Activated CD4-positive, alpha-beta T cell treated with anti-CD3 and anti-CD28 coated beads, Interleukin-2, amount 50 U/mL, for 24 hours (primary cell): ENCODE measurements at places on chromosomes 3 and 15.
A peak's percentile ranks its signal among the peaks of the same experiment; 100 is the strongest.

DNA sequence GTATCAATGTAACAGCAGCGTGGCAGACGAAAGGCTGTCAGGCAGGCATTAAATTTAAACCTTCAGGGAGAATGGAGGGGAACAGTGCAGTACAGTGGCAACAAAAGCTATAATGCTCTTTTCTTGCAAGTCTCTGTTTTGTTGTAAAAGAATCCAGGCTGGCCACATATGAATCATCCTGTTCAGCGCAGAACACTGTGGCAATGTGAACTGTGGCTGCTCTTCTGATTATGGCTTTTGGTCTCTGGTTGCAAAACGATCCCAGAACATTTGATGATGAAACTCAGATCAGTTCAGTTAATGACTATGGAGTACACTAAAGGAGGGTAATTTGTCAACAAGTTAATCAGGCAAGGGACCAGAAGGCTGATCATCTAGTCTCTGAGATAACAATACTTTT lies 219.7 kb upstream of the SGO1 start:
- no peak for DNase-seq

GRCh38 chr3:146387566-146387965 lies 81.8 kb downstream of the PLSCR2 start:
- DNase-seq: no peak

GRCh38 chr15:75647370-75648155 lies at the start of gene SNX33:
SNX33 (plus strand) TSS chr15:75647912; CDS start chr15:75649103, 1,191 bp downstream.
- DNase-seq: peak; percentile 37

- no peak for DNase-seq
These were observed 206.3 kb upstream of the ROBO1 start for GRCh38 chr3:79973917-79974595.

GRCh38 chr3:145144361-145144760 lies 1016.6 kb downstream of the PLOD2 start:
- DNase-seq: no peak

DNA sequence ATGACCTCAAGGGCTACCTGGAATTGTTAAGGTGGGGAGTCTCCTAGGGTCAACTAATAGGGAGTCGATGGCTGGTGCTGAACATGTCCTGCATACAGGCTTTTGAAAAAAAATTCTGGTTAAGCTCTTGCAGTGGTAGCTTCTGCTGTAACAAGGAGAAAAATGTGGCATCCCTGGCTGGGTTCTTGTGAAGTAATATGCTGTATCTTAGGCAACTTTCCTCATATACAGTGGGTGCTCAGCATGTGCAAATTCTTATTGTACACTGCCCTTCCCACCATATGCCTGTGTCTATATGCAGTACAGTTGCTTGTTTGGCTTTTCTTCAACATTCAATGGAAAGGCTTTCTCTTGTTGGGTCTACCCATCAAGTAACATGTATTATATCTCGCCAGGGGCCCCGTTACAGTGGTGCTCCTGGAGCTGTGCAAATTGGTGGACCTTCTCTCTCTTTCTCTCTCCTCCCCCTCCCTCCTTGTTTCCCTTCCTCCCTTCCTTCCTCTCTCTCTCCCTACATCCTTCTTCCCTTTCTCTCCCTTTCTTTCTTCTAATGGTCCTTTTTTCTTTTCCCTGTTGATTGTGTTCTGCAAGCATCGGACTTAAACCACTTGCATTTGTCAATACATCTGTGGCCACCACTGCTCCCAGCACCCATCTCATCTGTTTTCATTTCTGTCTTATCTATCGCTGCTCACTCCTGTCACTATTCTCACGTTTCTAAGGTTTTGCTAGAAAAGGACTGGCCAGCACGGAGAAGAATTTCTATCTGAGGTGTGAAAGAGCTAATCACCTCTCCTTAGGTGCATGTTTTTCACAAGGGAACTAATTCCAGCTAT lies 35.2 kb downstream of the TGFBR2 start:
- no peak for DNase-seq

DNA sequence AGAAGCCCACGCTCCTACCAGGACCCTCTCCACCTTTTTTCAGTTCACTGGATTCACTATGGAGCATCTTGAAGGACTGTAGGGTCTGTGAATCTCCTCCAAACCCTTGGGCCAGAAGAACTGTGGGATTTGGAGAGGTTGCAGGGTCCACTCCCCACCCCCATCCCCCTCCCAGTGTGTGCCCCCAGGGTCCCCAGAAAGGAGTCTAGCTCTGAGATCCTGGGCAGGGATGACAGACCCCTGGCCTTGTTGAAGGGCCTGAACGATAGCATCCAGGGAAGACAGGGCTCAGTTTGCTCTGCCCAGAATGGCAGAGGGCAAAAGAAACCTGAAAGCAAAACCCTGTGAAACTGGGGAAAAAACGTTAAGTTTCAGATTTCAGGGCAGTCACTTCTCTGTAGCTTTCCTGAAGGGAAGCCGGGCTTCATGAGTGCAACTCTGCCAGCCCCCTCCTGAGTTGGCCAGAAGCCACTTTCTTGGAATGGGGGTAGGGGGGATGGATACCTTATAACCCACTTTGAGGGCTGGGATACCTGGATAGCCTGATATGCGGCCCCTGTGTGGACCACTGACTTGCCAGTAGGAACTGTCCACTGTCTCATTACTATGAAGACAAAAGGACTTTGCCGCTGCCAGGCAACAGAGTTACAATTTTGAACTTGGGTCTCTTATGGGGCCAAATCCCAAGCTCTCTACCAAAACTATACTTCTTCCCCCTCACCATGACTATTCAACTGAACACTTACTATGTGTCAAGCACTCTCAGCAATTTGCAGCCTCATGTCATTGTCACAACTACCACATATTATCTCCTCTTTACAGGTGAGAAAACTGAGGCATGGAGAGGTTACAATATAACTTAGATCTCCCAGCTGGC lies 1.6 kb upstream of the CISH start:
- DNase-seq: no peak

- DNase-seq: no peak
These were observed 117.2 kb downstream of the THRB start for GRCh38 chr3:24377218-24377993.
